Glutamatergic neuron (in vitro differentiated cells): ENCODE measurements at places on chromosomes 13 and 19. TPM values are rescaled to one million over a fixed set of nuclear protein-coding genes. Genes with fewer than 3 reads are reported as not detected.

DNA sequence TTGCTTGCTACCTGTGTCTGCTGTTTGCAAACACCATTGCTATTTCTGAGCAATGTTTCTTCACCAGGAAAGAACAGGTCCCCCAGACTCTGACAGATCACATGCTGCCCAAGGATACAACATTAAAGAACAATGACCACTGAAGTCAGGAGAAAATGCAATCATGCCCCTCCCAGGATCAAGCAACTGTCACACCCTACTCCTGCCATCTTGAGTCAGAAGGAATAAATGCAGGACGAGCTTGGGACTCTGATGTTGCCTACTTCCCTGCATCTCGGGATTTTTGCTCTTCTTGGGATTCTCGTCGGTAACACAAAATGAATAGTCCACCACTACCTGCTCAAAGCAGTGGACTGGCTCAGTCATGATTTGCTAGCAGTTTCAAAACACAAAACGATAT lies 490.6 kb downstream of the COG6 start:
- no peaks in the 10 kb centered on the region for H3K36me3 ChIP-seq
- H3K27me3 ChIP-seq, result peaks cover 2% of the 10 kb centered on the region
- no peaks in the 10 kb centered on the region for H3K4me1 ChIP-seq

GRCh38 chr19:4811328-4812131 lies 20.0 kb downstream of the TICAM1 start:
- no peak overlapping the region for H3K4me3 ChIP-seq
- H3K27ac ChIP-seq, result no peak overlapping the region
- DNase-seq, result peak; percentile 96
- H3K4me1 ChIP-seq, result no peaks in the 10 kb centered on the region

- H3K4me1 ChIP-seq, result peaks cover 4% of the 10 kb centered on the region
- no peak overlapping the region for H3K27ac ChIP-seq
- DNase-seq, result no peak
- H3K27me3 ChIP-seq, result peaks cover 3% of the 10 kb centered on the region
- H3K36me3 ChIP-seq, result no peaks in the 10 kb centered on the region
- no peak overlapping the region for H3K4me3 ChIP-seq
These were observed 6.5 kb downstream of the NCLN start for GRCh38 chr19:3192228-3192635.

GRCh38 chr19:16325161-16325527 lies 518 bp downstream of the KLF2 start:
- H3K27me3 ChIP-seq, result peaks cover 27% of the 10 kb centered on the region
- no peak overlapping the region for H3K4me3 ChIP-seq
- H3K4me1 ChIP-seq, result peaks cover 3% of the 10 kb centered on the region
- H3K27ac ChIP-seq, result no peak overlapping the region
- H3K36me3 ChIP-seq, result no peaks in the 10 kb centered on the region

DNA sequence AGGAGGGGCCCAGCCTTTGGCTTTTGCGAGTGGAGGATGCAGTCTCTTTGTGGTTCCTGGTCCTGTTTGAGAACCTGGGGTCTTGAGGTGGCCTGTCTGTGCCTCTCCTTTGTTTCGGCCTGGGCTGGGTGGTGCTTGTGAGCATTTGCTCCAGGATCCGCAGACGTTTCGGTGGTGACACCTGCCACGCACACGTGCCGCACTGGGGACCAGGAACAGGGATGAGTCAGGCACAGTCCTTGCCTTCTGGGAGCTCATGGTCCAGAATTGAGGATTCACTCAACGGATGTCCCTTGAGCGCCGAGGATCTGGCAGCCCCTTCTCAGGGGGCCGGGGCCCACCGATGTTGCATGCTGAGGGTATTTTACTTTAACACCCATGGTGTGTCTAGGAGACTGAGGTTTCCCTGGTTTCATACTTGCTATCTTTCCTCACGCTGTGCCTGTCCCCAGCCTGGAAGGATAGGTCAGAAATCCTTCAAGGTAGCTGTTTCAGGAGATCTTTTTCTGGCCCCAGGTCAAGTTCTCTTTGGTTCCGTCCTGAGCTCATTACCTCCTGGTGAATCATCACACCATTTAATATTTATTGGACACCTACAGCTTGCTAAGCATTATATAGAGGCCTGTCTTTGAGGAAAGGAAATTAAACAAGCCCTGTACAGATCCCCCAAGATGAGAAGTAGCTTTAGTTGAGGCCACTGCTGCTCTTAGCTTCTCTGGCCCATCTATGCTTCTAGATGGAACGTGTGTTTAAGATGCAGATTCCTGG lies 5.1 kb downstream of the HDGFL2 start:
- no peaks in the 10 kb centered on the region for H3K36me3 ChIP-seq
- H3K27me3 ChIP-seq, result peaks cover 5% of the 10 kb centered on the region
- peaks cover 6% of the 10 kb centered on the region for H3K4me1 ChIP-seq
- H3K27ac ChIP-seq, result peak overlapping the region; percentile 76
- no peak for DNase-seq

ZNF561 gene
- 71.8 TPM for total RNA-seq

RAVER1 gene
- 24.8 TPM for total RNA-seq

ZNF578 gene
- 4.1 TPM for total RNA-seq
